ENCODE measurements at places on chromosomes 5 and 9.

- no peak for DNase-seq
Observed at GRCh38 chr9:17810728-17811571, 232.1 kb downstream of the SH3GL2 start.

DNA sequence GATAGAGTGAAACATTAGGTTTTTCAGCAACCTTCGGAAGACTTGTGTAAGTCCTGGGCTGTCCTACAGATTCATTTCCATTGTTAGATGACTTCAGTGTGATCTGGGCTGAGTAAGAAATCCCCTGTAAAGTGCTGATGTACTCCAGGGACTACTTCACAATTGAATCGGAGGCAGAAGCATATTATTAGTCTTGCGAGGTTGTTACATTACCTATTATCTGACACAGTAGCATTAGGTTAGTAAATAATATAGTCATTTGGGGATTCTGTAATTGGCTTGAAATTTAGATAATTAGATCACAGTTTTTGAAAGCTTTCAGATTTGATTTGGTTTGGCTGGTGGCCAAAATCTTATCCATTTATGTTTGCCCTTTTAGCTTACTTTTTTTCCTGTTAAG lies 62.4 kb downstream of the DMRT1 start:
- no peak for DNase-seq

DNA sequence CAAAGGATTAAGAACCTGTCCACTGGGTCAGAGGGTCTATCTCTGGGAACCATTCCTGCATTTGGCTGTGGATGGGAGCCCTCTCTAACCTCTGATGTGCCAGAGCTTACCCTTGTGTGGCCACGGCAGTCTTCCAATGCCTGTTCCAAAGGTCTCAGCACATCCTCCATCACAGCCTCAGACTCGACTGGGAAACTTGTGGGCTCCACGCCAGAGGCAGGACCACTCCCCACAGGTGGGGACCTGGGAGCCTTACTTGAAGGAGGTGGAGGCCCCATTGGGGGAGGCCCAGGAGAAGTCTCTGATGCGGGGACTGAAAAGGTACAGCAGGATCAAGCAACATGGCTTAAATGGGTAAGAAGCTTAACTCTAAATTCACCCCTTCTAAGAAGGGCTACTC lies 4.4 kb downstream of the EIF4EBP3 start:
- no peak for DNase-seq

- DNase-seq: no peak
Observed at GRCh38 chr9:12935714-12936113, 160.9 kb downstream of the LURAP1L start.

GRCh38 chr5:176915906-176916305 lies 16.8 kb upstream of the HK3 start:
- no peak for DNase-seq

GRCh38 chr5:153542536-153542935 lies 52.1 kb downstream of the GRIA1 start:
- no peak for DNase-seq

- no peak for DNase-seq
Observed at GRCh38 chr5:127834094-127834531, 130.9 kb downstream of the CCDC192 start.

DNA sequence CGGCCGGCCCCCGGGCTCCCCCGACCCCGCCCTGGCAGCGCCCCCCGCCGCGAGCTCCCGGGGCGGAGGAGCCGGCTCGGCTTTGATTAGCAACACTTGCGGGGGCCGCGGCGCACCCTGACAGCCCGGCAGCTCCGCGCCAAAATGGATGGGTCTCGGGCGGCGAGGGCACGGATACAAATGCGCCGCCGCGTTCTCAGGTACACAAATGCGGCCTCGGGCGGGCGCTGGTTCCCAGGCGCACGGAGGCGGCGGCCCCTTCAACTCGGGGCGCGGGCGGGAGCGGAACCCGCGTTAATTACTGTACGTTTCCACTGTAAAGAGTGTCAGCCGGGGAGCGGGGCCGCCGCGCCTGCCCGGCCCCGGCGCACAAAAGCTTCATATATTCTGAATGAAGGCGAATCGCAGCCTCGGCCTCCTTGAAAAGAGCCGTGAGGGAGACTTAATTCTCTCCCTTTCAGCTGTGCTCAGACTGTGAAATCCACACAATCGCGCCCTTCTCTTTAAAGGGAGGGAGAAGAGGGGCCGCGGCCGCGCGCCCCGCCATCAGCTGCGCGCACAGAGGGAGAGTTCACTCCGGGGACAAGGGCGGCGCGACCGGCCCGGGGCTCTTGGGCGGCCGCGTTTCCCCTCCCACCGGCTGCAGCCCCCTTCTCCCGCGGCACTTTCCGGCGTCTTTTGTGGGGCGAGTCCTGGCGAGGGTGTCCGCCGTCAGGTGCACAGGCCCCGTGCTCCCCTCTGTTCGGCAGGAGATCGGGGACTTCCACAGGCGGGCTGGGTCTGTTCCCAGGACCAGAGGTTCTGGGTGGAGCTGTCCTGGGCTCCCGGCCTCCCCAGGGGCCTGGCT lies 27.0 kb downstream of the MSX2 start:
- no peak for DNase-seq

DNA sequence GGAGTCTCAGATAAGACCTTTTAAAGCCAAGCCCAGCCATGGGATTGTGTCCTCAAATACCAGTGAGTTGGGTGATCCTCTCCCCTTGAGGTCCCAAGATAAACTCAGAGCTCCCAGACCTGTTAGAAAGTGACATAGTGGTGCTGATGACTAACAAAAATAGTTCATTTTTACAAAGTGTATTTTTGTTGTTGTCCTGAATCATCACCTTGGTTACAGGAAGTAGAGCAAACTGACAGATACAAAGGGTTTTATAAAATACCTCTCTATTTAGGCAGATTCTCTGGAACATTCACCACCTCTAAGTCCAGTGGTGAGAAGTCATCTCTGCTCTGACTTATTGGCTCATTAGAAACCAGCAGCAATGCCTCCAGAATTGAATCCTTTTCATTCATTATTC lies 259.3 kb downstream of the CEMIP2 start:
- DNase-seq: no peak

GRCh38 chr9:121562301-121562700 lies 62.7 kb upstream of the GGTA1 start:
- DNase-seq: no peak

DNA sequence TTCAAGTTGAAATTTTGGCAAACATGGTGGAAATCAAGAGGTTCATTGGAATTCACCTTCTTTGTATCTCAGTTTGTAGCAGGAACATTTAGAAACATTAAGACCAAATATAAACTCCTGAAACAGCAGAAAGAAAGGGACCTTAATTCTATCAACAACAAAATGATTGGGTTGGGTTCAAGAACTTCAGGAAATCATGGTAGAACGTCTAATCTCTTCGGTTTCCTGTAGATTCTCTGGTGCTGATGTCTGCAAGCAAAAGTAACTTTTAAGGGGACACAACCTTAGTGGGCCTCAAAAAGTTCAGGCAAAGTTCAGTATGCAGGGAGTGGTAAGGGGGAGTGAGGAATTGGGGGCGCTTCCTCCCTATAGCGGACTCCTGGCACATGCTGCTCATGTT lies 3.4 kb downstream of the IL33 start:
- no peak for DNase-seq

GRCh38 chr5:140328036-140328764 lies 18.2 kb downstream of the HBEGF start:
- no peak for DNase-seq

DNA sequence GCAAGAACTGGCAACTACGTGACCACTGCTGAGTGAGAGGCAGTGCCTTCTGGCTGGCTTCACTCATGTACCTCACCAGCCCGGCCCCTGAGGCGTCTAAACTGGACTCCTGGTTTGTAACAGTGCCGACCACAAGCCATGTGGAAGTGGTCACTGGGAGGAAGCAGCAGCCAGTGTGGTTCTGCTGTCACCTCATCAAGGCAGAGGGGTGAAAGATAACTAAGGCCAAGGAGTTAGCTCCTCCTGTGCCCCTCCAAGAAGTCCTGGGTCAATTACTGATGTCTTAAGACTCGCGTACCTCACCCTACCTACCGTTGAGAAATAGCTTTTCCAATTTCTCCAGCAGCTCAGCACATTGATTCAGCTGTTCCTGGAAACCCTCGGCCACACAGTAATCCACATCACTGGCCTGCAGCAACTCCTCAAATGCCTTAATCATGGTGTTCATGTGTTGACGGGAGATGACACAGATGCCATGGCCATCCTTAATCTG lies 142.9 kb downstream of the CDK5RAP2 start:
- no peak for DNase-seq

GRCh38 chr5:168443950-168444700 lies 42.1 kb upstream of the RARS1 start:
- DNase-seq: no peak

DNA sequence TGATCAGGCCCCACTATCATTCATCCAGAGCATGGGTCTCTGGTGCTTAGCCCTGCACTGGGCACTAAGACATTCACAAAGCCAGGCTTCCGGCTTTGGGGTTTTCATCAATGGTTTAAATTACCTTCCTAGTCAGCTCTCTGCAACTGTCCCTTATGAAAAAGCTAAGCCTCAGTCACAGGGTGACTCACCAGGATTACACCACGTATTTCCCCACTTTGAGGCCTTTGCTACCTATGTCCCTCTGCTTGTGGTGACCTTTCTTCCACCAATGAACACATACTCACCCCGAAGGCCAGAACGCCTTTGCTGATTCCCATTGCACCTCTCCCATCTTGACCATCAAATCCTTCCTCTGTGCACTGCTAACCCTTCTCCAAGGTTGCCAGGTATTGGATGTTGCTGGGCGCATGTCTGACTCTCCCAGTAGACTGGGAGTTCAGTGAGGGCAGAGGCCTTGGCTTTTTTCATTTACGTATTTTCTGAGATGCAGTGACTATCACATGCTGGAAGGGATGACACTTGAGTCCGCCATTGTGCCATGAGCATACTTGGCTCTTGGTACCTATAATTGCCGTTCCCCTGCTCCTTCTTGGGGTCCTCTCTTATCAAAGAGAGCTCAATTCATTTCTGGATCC lies 58.7 kb upstream of the TNFSF8 start:
- no peak for DNase-seq

- no peak for DNase-seq
Observed at GRCh38 chr5:120823328-120823727, 359.2 kb downstream of the PRR16 start.

DNA sequence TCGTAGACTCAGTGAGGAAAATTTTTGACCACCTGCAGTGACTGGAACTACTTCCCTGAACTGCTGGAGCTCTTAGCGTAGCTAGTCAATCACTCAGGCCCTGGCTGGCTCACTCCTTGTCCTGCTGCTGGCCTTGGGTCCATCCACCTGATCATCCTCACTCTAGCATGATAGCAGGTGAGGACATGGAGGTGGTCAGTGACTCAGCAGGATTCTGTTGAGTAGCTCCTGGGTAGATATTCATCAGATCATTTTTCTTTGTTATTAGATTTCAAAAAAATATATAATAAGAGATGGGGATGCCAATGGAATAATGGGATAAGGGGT lies 25.0 kb upstream of the SEMA4D start:
- no peak for DNase-seq

DNA sequence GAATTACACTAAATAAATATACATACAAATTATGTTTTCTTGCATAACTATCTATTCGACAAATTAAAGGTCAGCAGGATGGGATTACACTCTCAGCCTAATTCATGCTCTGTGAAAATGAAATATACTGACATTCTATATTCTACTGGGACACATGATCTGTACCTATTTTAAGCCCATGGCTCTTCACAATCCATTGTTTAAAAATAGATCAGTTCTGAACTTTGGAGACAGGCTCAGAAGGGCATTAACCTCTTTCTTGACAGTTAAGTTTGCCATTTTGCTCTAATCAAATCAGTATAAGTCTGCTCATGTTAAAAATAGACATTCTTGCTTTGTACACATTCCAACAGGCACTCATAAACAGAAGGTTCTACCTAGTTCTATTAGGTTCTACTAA lies 361.2 kb downstream of the HCN1 start:
- DNase-seq: no peak

GRCh38 chr5:930866-931265 lies 38.2 kb downstream of the TRIP13 start:
- DNase-seq: no peak

GRCh38 chr5:11323761-11324160 lies 562.7 kb upstream of the DAP start:
- DNase-seq: no peak

DNA sequence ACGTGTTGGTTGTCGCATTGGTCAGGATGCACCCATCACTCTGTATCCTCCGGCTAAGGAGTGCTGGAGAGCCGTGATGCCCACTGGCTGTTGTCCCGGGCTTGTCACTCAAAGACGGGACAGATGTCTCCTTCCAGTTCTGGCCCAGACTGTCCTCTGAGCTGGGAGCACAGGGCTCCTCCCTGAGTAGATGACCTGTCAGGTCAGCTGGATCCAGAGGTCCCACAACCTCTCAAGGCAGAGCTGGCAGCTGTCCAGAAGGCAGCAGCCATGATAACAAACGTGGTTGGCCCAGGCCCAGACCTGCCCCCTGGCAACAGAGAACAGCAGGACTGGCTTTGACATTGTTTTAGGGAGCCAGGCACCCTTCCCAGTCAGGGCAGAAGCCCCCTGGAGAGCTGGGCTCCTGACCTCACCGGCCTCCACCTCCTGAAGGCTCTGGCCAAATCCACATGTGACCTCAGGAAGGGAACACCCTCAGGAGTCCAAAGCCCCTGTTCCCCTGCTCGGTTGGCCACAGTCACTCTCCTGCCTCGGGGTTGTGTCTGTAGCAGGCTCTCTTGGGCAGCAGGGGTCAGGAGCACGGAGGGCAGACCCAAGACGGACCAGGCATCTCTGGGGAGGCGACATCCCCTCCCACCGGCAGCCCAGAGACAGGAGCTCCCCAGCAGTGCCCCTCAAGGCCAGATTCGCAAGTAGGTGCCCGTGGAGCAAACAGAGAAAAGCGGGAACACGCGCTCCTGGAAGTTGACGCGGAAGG lies 10.3 kb downstream of the TRIM7 start:
- no peak for DNase-seq

- no peak for DNase-seq
Observed at GRCh38 chr5:119996128-119996527, 366.8 kb downstream of the FAM170A start.

All from stimulated activated CD8-positive, alpha-beta memory T cell treated with anti-CD3 and anti-CD28 coated beads, Interleukin-4, amount 100 ng/mL, for 1 hour (primary cell).